ENCODE measurements at places on chromosomes 6 and 20. TPM values are rescaled to one million over a fixed set of nuclear protein-coding genes. Genes with fewer than 3 reads are reported as not detected.

TP53TG5 gene
- polyA plus RNA-seq: 1.1 TPM

DNA sequence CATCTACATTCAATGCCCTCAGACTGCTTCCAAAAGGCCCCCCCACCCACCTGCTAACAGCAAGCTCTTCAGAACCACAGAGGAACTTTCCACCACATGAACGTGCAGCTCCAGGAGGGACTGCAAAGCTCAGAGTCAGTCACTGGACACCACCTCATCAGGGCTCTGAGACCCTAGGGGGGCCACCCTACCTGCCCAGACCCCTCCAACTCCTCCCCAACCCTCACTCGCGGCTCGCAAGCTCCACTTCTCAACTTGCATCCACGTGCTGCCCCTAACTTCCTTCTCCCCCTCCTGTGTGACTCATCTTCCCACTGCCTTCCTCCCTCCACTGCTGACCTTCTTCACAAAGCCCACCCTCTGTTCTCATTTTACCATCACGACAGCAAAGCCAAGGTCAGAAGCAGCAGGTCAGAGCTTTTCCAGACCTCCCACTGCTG lies 6.5 kb downstream of the MBOAT1 start:
- DNase-seq: no peak

HEY2 gene
- polyA plus RNA-seq: 1.5 TPM

DNA sequence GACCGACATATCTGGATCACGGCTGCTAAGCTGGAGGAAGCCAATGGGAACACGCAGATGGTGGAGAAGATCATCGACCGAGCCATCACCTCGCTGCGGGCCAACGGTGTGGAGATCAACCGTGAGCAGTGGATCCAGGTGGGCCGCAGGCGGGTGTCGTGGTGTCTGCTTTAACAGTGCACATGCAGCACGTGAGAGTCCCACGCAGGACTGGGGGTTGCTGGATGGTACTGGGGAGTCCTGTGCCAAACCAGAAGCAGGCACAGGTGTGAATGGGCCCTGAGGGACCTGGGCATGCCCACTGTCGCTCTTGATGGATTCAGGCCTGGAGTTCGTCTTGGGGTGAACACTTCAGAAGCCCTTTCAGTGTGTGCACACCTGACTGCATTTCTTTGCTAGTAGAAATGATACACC lies 24.6 kb upstream of the C20orf204 start:
- no peak for DNase-seq

SAYSD1 gene
- polyA plus RNA-seq: 21.9 TPM

DNA sequence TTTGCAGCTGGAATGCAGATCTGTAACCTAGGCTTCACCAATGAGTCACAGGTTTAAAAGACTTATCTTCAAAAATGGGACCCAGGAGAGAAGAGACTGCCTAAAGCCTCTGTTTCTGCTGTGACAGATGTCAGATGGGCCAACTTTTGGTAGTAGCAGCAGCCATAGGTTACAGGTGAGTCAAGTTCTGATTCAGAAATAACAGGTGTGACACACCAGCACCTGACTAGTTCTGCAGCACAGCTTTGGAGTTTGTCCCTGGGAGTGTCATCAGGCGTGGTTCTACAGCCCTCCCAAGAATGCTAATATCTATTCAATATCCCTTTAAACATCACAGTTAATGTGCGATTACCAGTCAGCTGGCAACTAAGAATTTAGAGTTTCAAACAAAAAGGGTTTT lies 121.9 kb upstream of the BTN3A2 start:
- DNase-seq: no peak

DNA sequence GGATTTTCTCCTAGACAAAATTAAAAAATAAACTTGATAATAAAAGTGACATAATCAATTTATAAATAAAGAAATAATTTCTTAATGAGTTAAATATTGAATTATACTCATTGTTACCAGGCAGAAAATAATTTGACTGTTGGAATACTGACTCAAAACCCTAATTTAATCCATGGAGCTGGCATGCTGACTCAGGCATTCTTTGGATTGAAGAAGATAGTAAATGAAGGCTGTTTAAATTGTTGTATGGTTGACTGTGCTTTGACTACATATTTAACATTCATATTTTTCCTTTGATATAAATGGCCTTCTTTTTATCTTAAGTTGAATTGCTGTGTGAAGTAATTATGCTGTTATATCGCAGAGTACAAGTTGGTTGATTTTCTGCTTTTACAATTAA lies 11.7 kb downstream of the MANEA start:
- no peak for DNase-seq

DNA sequence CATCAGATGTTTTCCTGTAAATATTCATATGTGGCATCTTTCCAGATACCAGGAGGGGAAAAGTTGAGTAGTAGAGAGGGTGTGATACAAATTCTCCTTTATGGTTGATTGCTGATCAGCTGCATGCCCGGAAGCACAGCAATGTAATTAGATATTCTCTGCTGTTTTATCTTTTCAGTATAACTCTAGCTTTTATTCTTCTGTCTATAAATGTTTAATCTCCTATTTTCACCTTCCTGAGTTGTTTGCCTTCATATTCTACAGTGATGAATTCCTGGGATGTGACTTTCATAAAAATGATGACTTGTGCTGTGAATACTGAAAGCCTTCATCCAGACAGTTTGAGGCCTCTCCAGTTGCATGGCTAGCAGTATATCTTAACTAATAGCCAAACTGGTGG lies 53.7 kb downstream of the SH3BGRL2 start:
- no peak for DNase-seq

- no peak for DNase-seq
These were observed 35.5 kb upstream of the TSHZ2 start for GRCh38 chr20:52936351-52937340.

CCM2L gene
- polyA plus RNA-seq: 12.8 TPM
